Stimulated activated CD4-positive, alpha-beta T cell treated with anti-CD3 and anti-CD28 coated beads, Interleukin-1b, Interleukin-23, amount 100 ng/mL, for 4 hours (primary cell): ENCODE measurements at places on chromosomes 5 and 9.
A peak's percentile ranks its signal among the peaks of the same experiment; 100 is the strongest.

- DNase-seq, result peak; percentile 92
Observed at GRCh38 chr9:35829084-35829763, at the start of gene TMEM8B. Gene TMEM8B (plus strand): TSS chr9:35829228. CDS start chr9:35829448, 220 bp downstream.

- DNase-seq, result no peak
Observed at GRCh38 chr9:34443533-34443932, 14.8 kb downstream of the FAM219A start.

DNA sequence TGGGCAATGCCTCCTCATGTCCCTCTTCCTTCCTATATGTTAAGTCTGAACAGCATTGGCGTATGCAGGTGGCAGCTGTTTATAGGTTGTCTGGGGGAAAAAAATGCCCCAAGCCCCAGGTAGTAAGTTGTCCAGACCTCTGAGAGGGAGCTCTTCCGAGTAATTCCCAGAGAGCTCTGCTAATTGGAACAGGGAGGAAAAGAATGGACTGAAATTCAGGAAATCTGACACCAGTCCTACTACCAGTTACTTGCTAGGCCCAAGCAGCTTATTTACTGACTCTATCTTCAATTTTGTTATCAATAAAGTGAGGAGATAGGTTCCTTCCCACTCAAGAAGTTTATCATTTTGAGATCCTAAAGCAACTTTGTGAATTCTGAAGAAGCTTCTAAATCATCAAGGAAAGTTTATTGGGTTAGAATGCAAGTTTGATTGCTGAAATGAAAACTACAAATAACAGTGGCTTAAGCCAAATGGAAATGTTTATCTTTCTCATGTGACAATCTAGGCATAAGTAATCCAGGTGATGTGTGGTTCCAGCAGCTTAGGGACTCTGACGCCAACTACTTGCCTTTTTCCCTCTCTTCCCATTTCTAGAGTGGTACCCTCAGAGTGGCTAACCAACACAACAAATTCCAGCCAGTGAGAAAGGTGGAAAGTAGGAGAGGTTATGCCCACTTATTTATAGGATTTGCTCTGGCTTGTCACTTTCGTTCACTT lies 5.6 kb downstream of the STK32A start:
- no peak for DNase-seq

DNA sequence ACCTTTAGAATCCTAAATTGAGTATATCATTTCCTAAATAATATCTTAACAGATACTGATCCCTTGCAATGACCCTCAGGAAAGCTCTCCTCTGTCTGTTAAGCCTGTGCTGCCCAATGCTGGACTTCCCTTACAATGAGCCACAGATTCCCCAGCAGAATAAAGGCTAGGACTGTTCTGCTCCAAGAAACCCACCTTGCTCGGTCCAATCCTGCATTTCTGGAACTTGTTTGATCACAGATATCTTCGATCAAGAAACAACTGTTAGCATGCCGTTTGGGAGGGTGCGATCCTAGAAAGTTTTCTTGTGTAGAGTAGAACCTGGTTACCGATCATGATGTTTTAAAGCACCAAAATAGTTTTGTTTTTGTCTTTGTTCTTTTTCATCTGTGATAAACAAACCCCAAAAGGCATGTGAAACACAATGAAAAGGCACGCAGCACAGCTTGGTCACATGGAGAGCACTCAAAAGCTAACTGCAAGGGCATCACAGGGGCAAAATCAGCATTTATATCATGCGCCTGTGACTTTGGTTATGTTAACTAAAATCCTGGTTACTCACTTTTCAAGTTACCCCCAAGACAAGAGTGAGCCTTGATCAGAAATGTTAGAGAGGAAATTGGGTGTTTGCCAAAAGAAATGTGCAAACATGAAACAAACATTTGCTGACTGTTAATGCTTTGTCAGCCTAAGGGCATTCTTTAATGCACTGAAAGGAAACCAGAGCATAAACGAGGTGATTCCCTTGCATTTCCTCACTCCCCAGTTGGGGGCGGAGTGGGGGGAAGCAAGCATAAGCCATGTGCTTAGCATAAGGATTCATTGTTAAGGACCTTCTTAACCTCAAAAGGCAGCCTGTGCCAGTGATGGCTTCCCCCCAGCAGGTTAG lies 61.9 kb upstream of the ADAMTS16 start:
- DNase-seq, result no peak

DNA sequence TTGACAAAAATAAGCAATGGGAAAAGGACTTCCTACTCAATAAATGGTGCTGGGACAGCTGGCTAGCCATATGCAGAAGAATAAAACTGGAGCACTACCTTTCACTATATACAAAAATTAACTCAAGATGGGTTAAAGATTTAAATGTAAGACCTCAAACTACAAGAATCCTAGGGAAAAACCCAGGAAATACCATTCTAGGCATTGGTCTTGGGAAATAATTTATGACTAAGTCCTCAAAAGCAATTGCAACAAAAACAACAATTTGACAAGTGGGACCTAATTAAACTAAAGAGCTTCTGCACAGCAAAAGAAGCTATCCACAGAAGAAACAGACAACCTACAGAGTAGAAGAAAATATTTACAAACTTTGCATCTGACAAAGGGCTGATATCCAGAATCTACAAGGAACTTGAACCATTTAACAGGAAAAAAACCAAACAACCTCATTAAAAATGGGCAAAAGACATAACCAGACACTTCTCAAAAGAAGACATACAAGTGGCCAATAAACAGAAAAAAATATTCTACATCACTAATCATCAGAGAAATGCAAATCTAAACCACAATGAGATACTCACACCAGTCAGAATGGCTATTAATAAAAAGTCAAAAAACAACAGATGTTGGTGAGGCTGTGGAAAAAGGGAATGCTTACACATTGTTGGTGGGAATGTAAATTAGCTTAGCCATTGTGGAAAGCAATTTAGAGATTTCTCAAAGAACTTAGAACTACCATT lies 75.2 kb upstream of the CPEB4 start:
- DNase-seq, result no peak

GRCh38 chr5:137901011-137901817 lies 12.0 kb downstream of the PKD2L2 start:
- DNase-seq, result no peak

- DNase-seq, result no peak
Observed at GRCh38 chr9:34656992-34657391, 5.0 kb downstream of the IL11RA start.
